ENCODE measurements at places on chromosomes 1 and 21.

- no peak for DNase-seq
Measured at GRCh38 chr1:168008595-168008994, 71.7 kb upstream of the MPC2 start.

DNA sequence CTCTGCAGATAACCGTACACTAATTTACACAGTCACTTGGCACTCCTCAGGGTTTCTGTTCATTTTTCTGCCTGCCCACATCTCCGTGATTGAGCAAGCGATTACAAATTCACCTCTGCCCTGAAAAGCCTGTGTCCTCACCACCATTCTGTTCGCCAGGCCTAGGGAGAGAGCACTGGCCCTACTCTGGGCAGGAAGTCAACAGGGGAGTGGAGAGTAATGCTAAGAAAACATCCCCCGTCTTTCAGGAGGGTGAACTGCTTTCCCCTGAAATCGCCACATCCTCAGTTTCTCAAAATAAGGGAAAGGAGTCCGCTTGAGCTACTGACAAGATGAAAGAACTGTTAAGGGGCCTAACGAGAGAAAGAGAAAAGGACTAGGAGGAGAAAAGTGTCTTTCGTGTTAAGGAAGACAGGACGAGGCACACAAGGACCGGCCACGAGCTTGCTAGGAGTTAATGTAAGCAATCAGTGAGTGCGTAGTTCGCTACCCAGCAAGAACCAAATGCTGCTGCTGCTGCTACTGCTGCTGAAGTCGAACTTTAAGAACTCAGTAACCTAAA, 632 bp downstream of the PEX19 start:
- DNase-seq, result no peak

DNA sequence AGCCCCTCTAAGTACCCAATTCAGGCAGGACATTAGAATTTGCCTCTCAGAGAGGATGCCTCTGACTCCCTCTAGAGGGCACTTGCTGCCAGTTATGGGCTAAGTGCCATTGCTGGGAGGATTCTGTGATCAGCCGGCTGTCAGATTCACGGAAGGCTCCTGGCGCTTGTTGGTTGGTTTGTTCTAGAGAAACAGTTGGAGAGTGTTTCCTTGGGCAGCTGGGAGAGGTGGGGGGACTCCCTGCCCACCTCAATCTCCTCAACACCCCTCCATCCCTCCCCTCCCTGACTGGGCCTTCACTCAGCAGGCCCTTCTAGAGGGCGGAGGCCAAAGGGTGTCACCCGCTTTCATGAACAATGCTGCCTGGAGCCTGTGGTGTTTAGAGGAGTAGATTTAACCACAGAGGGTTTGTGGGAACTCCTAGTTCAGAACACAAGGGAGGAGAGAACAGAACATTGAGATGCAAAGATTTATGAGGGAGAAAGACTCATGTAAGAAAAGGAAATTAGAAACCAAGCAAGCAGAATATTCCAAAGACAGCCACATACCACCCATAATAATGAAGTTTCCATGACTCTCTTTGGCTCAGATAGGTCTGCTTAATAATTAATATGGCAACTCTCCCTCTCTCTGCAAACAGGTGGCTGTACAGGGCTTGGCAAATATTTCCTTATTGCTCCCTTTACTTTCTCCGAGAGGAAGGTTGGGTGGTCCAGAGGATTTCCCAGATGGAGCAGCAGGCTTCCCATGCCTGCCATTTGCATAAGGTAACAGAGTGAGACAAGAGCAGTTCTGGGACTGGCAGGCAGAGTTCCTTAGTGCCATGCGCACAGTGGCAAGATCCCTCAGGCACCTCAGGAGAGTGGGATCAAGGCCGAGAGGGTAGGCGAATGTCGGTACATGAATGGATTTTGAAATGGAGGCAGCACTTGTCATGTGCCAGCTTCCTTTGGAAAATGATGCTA, 30.0 kb upstream of the ACP6 start:
- no peak for DNase-seq

DNA sequence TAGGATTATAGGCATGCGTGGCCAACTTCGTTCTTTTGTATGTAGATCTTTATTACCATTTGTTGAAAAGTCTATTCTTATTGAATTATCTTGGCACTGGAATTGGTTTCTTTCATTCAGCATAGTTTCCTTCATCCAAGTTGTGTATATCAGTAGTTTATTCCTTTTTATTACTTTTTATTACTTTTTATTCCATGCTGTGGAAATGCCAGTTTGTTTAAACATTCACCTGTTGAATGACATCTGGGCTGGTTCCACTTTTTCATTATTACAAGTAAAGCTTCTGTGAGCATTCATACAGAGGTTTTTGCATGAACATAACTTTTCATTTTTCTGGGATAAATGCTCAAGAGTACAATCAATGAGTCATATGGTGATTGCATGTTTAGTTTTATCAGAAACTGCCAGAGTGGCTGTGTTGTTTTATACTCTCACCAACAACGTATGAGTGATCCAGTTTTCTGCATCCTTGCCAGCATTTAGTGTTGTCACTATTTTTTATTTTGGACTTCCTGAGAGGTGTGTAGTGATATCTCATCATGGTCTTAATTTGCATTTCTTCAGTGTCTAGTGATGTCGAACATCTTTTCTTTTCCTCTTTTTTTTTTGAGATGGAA, 28.6 kb downstream of the PTPRU start:
- no peak for DNase-seq

- no peak for DNase-seq
Measured at GRCh38 chr1:72845981-72846380, 563.6 kb upstream of the NEGR1 start.

- no peak for DNase-seq
Measured at GRCh38 chr1:39490596-39491145, 765 bp upstream of the BMP8A start.

GRCh38 chr1:147534386-147534785, 6.9 kb upstream of the BCL9 start:
- no peak for DNase-seq

DNA sequence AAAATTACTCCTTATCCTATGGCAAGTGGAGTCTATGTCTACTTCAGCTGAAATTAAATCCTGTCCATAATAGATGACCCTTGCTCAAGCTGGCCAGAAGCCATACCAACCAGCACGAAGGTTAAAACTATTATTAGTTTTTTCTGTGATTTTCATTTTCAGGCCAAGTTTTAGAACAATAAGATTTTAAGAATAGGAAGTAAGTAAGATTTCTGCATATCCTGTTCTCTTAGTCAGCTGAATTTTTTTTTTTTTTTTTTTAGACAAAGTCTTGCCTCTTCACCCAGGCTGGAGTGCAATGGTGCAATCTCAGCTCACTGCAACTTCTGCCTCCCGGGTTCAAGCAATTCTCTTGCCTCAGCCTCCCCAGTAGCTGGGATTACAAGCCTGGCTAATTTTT, 6.1 kb upstream of the RBP7 start:
- DNase-seq, result no peak

- no peak for DNase-seq
Measured at GRCh38 chr1:221117548-221117951, 238.3 kb downstream of the HLX start.

GRCh38 chr1:41465741-41466140, 18.7 kb downstream of the EDN2 start:
- no peak for DNase-seq

- DNase-seq, result no peak
Measured at GRCh38 chr1:8987881-8988617, 38.2 kb downstream of the SLC2A7 start.

GRCh38 chr1:33140153-33141149, 41.4 kb downstream of the TRIM62 start:
- DNase-seq, result no peak

DNA sequence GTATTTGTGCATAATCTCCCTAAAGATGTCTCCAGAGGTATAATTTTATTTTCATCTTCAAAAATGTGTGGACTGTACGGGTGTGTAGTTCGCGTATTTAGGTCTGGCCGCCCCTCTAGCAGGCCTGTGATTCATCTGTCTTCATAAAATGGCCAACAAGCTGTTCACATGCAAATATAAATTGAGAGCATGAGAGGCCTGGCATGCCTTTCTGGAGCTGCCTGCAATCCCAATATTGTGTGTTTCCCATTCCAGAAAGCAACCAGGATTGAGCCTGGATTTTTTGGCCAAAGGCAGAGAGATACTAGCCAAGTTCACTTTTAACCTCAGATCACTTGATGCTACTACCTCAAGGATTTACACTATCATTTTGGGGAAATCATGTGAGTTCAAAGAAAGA, 197.2 kb downstream of the NFIA start:
- DNase-seq, result no peak

DNA sequence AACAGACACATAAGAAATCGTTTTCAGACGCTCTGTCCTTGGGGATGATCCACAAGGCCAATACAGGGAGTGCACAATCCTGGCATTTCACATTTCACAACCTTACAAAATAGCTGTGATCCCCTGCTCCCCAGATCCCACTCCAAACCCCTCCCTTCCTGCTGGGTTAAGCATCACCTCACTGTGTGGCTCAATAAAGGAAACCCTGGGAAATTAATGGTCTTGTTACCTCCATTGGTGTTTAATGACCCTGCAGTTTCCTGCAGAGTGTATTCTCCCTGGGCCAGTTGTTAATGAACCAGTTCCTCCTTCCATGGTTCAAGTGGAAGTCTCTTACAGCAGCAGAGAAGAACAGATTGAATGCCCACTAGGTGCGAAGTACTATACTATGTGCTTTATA, 334.7 kb downstream of the OMA1 start:
- DNase-seq, result no peak

GRCh38 chr1:12202190-12202497, 27.7 kb upstream of the VPS13D start:
- no peak for DNase-seq
